ENCODE measurements at places on chromosomes 5 and 9.

- no peak for DNase-seq
Observed at GRCh38 chr5:149917073-149917676, 27.4 kb downstream of the PDE6A start.

GRCh38 chr9:16899606-16900005, 29.1 kb upstream of the BNC2 start:
- DNase-seq: no peak

DNA sequence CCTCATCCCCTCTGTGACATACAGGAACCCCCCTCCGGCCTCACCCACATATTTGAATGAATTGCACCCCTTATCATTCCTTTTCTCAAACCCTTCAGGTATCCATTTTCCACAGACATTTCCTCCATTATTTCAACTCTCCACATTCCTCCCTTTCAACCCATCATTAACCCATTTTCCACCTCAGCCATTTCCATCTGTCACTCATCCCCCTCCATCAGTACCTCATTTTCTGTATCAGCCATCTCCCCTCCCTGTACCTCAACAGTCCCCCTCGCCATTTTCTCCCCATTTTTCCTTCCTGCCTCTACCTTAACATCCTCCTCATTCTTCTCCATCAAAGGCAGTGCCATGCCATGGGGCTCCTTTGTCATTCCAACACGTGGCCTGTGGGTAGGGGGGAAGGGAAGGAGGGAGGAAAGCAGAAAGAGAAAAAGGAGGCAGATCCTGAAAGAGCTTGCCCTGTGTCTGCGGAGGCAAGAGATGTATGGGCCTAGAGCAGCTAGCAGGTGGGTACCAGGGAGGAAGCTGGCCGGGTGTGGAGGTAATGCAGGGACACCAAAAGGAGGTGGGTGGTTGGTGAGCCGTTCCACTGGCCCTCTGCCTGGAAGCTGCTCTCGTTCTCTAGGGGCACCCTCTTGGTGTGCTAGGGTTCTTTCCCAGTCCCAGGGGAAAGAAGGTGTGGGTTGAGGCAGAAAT, 1.5 kb downstream of the DNAJB5 start:
- DNase-seq: no peak

DNA sequence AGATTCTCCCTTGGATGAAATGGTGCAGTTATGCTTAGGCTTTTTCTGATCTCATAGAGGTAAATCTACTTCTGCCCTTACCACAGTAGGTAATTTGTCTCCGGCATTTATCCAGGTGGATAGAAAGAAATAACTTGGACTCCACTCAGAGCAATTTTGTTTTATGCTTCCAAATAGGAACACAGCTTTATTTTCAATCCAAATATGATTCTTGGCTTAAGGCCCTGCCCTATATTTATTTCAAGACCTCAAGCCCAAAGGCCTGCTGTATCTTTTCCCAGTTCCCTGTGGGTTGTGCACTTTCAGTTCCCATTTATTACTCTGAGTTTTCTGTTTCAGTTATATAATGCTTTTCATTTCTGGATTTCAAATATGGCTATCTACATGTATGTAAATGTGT, 274.2 kb upstream of the SMC2 start:
- no peak for DNase-seq

- DNase-seq: no peak
Observed at GRCh38 chr5:143147902-143148301, 255.6 kb downstream of the NR3C1 start.

GRCh38 chr5:119393201-119393691, 37.4 kb downstream of the TNFAIP8 start:
- DNase-seq: no peak

GRCh38 chr5:111548348-111548950, 36.1 kb upstream of the STARD4 start:
- no peak for DNase-seq

- DNase-seq: no peak
Observed at GRCh38 chr5:5080790-5081189, 59.3 kb upstream of the ADAMTS16 start.

DNA sequence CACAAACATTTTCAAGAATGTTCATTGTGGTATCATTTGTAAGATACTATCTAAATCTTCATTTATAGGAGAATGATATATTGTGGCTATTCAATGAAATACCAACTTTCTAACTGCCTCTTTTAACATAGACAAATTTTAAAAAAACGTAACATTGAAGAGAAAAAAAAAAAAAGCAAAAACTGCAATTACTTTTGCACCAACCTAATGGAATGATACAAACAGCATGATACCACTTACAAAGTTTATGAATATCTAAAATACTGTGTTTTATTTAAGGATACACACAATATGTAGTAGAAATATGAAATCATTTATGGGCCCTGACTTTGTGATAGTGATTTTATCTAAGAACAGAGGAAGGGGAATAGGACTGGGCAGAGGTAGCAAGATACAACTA, 24.1 kb downstream of the PSMD5 start:
- no peak for DNase-seq

DNA sequence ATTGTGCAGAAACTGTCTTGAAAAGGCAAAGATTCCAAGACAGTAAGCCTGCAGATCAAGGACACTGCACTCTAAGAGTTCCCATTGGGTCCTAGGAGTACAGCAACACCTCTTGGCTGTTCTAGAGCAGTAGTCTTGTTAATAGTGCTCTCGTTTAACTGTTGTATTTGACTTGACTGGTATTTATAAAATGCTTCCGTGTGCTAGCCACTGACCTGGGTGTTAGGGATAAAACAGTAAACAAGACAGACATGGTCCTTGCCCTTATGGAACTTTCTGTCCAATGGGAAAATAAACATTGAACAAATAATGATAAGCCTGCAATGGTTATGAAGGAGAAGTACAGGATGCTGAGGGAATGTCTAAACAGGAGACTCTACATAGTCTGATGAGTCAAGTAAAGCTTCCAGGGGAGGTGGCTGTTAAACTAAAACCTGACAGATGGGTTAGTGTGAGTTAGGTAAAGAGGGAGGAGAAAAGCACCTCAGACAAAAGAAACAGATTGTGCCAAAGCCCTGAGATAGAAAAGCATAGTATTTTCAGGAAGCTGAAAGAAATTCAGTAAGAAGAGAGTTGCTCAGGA, 33.3 kb downstream of the TDRD7 start:
- DNase-seq: no peak

GRCh38 chr5:126594748-126595485, at the start of gene ALDH7A1:
Gene ALDH7A1 (minus strand): TSS chr5:126595219. CDS start chr5:126595198, 21 bp downstream.
- DNase-seq: no peak

DNA sequence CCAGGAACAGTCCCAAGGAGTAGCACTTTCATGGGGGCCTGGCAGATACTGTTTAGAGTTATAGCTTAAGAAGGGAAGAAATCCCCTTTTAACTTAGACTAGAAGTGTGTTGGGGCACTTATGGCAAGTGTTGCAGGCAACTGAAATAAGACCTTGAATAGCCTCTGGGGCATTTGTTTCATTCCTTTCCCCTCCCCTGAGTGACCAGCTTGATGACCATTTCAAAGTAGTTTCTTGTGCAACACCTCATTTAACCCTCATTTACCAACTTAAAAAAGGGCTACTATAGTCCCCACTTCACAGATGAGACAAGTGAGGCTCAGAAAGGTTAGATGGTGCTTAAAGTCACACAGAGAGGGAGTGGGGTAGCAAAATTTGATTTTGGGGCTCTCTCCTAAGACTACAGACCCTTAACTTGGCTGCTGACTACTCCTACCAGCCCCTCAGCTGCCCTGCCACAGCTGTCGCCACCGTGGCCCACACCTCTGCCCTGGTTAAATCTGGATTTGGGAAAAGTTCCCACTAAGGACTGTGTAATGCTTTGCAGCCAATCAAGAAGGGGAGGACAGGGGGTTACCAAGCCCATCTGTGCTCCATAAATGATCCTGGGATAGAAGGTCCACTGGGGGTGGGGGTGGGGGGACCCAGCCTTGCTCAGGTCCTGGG, 5.5 kb downstream of the PDLIM4 start:
- no peak for DNase-seq

GRCh38 chr5:6475626-6476312, 27.1 kb downstream of the UBE2QL1 start:
- DNase-seq: no peak

- no peak for DNase-seq
Observed at GRCh38 chr9:6921315-6921714, 163.5 kb downstream of the KDM4C start.

DNA sequence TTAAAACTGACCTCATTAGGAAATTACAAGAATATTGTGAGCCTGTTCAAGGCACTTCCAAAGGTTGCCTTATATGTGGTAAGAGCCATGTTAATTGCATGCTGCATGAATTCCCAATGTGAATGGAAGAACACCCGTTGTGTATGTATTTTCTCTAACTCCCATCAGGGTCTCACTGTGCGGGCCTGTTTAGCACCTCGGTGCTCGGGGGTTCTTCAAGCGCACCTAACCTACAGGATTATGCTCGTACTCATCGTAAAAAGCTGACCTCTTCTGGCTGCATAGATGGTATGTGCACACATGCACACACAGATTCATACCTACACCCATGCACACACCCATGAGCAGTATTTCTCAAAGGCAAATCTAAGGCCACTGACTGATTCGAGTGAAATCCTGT, 66.1 kb downstream of the PPIP5K2 start:
- no peak for DNase-seq

GRCh38 chr5:146816775-146817387, 61.7 kb downstream of the PPP2R2B start:
- no peak for DNase-seq
